Right ventricle myocardium inferior (tissue), 1 donor: ENCODE measurements at places on chromosomes 16 and 17.

DNA sequence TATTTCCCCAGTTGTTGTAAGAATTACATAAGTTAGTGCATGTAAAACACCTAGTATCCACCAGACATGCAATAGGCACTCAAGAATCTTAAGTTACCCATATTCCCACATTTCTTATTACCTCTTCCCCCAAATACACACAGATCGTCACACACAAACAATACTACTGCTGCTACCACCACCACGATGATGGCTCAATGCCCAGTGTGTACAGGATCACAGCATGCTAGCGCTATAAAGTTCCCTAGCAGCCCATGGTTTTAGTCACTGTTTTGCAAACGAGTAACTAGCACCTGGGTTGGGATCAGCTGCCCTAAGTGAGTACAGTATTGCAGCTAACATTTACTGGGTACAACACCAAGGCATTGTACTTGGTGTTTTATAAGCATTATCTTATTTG is 411.7 kb downstream of the UTP18 start:
- no peak for DNase-seq

DNA sequence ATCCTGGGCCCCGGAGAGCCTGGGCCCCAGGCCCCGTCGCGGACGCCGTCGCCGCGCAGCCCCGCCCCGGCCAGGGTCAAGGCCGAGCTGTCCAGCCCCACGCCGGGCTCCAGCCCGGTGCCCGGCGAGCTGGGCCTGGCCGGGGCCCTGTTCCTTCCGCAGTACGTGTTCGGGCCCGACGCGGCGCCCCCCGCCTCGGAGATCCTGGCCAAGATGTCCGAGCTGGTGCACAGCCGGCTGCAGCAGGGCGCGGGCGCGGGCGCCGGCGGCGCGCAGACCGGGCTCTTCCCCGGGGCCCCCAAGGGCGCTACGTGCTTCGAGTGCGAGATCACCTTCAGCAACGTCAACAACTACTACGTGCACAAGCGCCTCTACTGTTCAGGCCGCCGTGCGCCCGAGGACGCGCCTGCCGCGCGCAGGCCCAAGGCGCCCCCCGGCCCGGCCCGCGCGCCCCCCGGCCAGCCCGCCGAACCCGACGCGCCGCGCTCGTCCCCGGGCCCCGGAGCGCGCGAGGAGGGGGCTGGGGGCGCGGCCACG is 36.8 kb upstream of the ZC3H18 start:
- no peak for DNase-seq

DNA sequence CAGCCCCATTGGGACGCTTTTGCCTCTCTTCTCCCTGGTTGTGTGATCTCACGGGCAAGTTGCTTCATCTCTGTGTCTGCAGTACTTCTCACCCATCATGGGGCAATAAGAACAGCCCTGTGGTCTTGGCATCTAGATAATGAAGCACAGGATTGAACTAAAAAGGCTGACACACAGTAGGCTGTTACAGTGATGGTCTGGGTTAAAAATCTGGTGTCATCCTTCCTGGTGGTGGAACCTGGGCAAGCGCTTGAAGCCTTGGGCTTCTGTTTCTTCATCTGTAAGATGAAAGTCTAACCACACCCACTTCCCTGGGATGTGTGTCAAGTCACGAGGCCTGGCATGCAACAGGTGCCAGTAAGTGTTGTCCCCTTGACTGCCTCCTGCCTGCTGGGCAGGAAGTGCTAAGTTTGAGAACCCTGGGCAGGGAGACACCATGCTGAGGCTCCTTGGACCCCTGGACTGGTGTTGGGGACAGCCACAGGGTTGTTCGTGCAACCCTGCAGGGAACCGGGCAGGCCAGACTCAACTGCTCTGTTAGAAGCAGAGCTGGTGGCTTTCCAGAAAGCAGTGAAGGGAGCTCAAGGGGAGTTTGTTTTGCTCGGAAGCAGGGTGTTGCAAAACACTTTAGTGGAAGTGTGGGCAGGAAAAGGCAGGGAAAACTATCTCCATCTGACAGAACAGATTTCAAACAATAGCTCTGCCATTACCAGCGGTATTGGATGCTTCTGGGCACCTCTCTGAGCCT is 5.9 kb upstream of the MAP2K3 start:
- DNase-seq = no peak

GRCh38 chr16:68093816-68094613 is 8.8 kb downstream of the NFATC3 start:
- no peak for DNase-seq

DNA sequence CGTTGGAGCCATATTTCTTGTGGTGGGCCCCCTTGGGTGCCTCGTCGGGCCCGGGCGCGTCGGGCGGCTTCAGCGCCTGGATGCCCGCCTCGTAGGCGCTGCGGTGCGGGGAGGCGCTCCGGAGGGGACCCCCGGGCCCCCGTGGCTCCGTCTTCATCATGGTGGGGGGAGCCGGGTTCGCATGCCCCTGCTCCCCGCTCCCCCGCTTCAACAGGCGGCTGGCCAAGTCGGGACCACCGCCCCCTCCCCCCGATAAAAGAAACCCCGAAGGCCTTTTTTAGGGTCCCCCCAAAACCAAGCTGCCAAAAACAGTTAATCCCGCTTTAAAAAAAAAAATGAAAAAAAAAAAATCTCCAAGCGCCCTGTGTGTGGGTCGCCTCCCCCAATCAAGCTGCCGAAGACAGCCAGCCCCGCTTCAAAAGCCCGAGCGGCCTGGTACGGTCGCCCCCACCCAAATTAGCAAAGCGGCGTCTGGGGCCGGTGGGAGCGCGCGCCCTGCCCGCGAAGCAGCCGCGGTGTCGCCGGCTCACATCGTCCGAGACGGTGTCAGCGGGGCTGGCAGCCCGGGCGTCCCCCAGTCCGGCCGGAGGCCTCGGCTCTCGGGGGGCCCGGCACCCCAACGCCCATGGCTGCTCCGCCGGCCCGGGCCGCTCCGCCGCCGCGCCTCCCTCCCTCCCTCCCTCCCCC is at the start of gene PPP1R9B:
PPP1R9B (minus strand) TSS at position 324 of the 687 bp plus-strand sequence; CDS start at position 160, 164 bp downstream.
- DNase-seq = no peak

GRCh38 chr17:52384695-52385094 is 226.2 kb upstream of the CA10 start:
- DNase-seq = no peak

- no peak for DNase-seq
Observed at GRCh38 chr16:50627419-50627818, 53.7 kb downstream of the SNX20 start.

GRCh38 chr17:39600997-39601597 is 6.6 kb downstream of the NEUROD2 start:
- DNase-seq = no peak

DNA sequence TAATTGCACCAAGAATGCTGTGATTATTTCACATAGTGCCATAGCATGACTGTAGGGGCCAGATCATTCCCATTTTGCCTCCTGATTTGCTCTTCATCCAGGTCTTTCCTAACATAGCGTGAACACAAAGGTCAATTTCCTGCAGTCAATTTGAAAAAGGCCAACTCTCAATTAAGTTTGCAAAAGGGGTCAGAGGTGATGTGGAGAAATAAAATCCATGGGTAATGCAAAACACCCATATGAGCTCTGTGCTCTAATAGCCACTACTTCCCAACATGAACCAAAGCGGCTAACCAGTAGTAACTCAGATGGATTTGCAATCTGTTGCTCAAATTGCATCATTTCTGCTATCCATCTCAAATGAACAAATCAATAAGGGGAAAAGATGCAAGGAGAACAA is 275.5 kb upstream of the SOX9 start:
- no peak for DNase-seq

DNA sequence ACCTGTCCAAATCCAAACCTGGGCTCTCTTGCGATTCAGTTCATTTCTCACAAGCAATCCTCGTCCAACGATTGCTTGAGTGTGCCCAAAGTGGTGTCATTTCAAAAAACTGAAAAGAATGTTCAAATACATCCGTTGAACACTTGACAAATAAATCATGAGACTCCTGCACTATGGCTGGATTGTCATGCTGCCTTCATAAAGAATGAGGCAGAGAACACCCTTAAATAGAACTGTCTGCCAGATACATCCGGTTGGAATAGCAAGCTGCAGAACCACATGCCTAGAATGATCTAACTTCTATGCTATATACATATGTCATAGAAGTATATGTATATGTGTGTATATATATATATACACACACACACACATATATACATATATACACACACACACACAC is 55.4 kb upstream of the HAPSTR1 start:
- no peak for DNase-seq

- DNase-seq = no peak
Observed at GRCh38 chr17:80821546-80821945, 170.1 kb upstream of the CHMP6 start.

DNA sequence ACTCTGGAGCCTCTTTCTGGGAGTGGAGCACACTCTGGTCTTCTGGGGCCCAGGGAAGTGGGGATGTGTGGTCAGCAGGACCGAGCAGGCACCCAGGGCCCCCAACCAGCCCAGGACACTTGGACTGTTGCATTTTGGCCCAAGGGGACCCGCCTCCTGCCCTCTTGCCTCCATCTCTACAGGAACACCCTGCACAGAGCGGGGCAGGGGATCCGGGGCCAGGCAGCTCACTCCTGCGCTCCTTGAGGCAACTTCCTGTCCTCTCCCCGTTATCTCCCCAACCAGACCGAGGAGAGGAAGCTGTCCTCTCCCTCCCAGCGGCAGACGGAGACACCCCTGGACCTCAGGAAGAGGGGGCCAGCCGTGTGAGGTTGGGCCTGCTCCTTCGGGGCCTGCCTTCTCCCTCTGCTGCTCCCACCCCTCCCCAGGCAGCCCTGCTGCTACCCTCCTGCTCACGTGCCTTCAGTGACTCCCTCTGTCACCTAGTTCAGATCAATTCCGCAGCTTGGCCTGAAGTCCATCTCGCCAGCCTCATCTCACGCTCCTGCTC is 10.0 kb upstream of the ATP2A3 start:
- DNase-seq = peak; percentile 15

DNA sequence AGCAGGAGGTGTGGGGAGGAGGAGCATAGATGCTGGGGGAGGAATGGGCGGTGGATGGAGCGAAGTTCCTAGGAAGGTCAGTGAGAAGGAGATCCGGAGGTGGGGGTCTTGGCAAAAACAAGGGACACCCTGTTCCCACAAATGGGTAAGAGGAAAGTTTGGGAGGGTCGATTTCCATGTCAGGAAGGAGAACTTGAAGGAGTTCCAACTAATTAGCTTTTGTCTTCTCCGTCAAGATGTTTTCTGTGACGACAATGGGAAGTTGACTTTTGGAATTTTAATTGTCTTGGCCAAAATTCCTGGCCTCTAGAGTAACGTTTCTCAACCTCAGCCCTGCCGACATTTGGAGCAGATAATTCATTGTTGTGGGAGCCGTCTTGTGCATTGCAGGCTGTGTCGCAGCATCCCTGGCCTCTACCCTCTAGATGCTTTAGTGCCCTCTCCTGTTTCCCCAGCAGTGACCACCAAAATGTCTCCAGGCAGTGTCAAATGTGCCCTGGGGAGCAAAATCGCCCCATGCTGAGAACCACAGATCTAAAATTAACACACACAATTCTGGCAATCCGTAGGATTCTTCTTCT is 97.1 kb downstream of the PITPNC1 start:
- DNase-seq = no peak

- no peak for DNase-seq
Observed at GRCh38 chr16:69201291-69201690, 14.3 kb downstream of the SNTB2 start.

DNA sequence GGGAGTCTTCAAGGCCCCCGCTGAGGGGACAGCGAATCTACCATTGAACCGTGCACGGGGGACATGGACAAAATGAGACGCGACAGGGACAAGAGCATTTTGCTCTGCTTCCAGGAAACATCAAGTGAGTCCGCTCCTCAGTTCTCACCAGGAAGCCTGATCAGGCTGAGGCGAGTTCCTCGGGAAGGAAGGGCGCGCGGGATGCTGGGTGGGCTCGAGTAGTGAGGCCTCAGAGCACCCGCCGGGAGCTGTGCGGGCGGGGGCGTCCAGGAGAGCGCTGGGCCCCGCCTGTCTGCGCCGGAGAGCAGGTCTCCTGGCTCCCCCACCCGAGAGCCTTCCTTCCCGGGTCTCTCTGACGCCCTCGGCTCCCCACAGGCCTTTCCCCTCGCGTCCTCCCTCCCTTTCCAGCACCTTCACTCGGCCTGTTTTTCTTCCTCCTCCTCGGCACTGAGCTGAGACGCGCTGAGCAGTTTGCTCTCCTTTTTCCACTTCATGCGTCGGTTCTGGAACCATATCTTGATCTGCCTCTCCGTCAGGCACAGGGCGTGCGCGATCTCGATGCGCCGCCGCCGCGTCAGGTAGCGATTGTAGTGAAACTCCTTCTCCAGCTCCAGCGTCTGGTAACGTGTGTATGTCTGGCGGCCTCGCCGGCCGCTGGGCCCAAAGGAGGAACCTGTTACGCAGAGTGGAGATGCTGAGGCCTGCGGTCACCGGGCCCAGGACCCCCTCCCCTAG is 2.6 kb upstream of the HOXB5 start:
- no peak for DNase-seq

DNA sequence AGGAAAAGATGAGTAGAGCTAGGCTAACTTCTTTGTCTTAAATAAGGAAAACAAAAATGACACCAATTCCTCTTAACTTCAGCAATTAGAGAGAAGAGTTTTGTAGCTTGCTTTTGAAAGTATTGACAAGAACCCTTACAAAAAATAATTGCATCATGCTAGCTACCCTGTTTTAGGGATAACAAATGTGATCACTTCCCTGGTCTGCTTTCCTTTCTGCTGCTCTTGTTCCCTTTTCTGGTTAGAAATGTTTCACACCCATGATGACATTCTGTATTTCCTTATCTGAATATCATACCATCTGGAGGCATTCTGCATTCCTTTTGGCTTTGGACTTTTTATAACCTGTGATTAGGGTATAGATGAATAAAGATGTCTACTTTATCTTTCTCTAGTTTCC is 9.9 kb upstream of the SMIM36 start:
- no peak for DNase-seq

DNA sequence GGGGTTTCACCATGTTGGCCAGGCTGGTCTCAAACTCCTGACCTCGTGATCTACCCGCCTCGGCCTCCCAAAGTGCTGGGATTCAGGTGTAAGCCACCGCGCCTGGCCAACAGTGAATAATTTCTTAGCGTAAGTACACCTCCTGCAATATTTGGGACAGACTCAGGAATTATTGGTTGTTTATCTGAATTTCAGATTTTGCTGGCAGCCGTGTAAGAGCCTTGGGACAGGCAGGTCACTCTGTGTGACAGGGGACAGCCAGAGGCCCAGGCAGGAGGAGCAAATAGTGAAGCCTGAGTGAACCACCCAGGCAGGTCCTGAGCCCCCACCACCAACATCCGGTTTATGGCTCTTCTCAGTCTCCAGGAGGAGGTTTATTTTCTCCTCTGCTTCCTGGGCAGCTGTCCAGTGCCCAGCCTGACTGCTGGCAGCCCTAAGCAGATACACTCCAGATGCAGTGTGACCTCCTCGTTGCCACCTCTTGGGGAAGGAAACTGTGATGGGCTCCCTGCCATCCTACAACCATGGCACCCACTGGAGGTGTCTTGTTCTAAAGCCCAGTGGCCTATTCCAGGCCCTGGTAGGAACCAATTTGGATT is 26.2 kb upstream of the ADORA2B start:
- DNase-seq = no peak

DNA sequence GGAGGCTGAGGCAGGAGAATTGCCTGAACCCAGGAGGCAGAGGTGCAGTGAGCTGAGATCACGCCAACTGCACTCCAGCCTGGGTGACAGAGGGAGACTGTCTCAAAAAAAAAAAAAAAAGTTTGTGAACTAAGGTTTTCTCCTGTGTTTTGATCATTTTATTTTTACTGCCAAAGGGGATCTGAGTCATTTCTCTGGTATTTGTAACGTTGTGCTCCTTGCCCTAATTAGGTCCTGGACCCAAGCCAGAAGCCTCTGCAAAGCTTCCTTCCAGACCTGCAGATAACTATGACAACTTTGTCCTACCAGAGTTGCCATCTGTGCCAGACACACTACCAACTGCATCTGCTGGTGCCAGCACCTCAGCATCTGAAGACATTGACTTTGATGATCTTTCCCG is 32.1 kb downstream of the IST1 start:
- DNase-seq = no peak

GRCh38 chr17:37802712-37803416 is 58.0 kb upstream of the HNF1B start:
- no peak for DNase-seq
